ENCODE measurements at places on chromosomes 3 and 15.

DNA sequence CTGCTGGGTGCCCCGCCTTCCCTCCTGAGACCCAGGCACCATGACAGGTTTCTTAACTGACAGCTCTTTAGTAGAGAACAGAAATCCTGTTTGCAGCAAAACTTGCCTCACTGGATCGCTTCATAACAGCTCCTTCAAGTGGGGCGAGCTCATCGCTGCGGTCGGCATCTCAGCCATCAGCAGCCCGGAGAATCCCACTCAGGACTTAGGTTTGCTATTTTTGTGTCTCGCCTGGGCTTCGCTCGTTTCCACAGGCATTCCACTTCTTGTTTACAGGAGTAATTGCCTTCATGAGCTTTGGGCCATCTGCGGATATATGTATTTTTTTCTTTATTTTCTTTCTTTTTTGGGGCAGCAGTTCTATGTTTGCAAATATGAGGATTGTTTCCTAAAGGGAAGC, 15.7 kb downstream of the KLF13 start:
- no peak for DNase-seq

DNA sequence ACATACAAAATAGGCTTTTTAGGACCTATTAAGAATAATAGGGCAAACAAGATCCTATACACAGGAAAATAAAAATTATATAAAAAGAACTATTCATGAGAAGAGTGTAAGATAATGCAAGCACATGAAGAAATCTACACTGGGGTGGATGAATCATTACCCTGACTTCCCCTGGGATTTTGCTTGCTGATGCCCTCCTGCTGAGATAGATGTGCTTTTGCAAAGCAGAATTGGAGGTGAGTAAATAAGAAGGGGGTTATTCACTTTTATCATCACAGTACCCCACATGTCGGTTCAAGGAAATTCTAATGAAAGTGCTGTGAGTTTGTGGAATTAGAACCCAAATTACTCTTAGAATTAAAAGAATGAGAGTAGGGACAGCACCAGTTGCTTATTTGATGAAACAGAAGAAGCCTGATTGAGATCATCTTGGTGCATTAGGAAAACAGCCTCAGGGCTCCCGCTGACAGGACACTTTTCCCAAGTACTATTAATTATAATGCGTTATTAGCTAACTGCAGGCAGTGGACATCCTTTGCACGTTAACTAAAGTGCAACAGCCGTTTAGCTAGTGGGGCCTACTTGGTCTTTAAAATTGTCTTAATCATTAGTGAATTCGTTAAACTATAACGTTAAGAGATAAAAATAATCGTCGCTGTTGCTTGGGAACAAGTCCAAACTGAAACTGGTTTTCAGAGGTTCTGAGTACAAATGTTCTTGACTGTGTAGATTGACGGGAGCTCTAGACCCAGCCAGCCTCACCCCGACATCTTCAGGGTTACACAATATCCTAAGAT, 48.4 kb downstream of the SLC2A2 start:
- DNase-seq = no peak

GRCh38 chr3:126784254-126784653, 80.2 kb downstream of the CHCHD6 start:
- no peak for DNase-seq

- no peak for DNase-seq
These were observed 57.2 kb downstream of the SEC22A start for GRCh38 chr3:123258811-123259420.

GRCh38 chr3:129016356-129016719, 15.2 kb downstream of the EFCC1 start:
- DNase-seq = peak; percentile 54

DNA sequence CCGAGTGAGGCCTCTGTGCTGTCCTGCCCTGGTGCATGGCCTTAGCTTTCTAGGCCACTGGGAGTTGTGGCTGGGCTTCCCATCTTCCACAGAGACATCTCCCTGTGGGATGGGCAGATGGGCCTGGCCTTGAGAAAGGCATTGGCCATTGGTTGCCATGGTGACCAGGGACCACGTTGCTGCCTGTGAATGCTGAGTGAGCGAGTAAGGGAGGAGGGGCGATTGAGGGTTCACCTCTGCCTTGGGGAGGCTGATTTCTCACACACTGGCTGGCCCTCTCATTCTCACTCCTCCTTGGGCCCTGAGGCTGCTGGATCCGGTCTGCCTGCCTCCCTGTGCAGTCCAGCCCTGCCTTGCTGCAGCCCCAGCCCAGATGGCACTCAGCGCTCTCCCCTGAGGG, 26.4 kb upstream of the DOCK3 start:
- peak; percentile 21 for DNase-seq

Measured in WERI-Rb-1 (cell line).